ENCODE measurements at places on chromosomes 11 and 22.

- DNase-seq = no peak
These were observed 47.3 kb upstream of the CAPRIN1 start for GRCh38 chr11:34004236-34004635.

DNA sequence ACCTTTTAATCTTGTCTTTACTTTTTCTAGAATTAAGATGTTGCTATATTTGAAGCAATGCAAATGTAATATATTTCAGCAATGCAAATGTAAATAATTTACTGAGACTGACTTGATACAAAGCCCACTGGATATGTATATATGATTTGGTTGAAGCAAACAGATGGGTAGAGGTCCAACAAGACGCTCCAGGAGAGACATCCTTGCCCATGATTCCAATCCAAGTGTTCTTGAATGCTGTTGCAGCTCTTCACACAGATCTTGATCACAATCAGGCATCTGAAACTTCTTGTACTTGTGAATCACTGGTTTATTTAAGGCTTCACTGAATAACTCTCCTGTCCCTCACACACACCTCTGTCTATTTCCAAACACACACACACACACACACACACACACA, 507.0 kb downstream of the LRRC4C start:
- no peak for DNase-seq

DNA sequence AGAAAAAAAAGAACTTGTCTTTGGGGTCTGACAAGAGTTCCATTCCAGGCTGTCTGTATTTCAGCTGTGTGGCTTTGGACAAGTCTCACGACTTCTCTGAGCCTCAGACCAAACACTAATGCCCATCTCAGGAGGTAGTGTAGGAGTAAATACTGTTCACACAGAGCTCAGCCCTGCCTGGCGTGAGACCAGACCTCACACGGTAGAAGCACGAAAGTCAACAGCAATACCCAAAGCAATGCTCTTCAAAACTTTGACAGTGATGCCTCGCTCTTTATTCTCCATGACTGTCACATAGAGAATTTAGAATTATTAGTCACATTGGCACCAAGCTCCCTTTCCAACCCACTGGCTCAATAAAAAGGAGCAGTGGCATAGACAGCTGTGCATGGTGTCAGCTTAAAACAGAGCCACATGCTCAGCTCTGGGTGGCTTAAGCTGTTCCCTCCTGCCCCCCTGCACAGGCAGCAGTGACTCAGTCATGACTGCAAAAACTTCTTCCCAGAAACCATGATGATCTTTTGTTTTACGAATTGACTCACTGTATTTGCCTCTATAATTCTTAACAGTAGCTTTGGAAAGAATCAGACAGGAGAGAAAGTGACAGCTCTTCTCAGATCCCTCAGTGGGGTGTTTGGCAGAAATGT, 74.0 kb upstream of the PHF21B start:
- no peak for DNase-seq

DNA sequence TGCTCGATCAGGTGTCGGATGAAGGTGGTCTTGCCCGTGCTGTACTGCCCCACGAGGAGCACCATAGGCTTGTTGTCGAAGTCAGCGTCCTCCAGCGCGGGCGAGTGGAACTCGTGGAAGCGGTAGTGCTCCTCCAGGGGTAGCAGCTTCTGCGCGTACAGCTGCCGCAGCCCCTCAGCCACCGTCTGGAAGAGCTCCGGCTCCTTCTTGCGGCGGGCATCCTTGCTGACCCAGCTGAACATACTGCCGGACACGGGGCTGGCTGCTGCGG, 263 bp downstream of the EHD1 start:
- DNase-seq = no peak

- no peak for DNase-seq
These were observed 639 bp downstream of the TRIOBP start for GRCh38 chr22:37697538-37697835.

- no peak for DNase-seq
These were observed 11.2 kb downstream of the IL10RA start for GRCh38 chr11:117997406-117997805.

DNA sequence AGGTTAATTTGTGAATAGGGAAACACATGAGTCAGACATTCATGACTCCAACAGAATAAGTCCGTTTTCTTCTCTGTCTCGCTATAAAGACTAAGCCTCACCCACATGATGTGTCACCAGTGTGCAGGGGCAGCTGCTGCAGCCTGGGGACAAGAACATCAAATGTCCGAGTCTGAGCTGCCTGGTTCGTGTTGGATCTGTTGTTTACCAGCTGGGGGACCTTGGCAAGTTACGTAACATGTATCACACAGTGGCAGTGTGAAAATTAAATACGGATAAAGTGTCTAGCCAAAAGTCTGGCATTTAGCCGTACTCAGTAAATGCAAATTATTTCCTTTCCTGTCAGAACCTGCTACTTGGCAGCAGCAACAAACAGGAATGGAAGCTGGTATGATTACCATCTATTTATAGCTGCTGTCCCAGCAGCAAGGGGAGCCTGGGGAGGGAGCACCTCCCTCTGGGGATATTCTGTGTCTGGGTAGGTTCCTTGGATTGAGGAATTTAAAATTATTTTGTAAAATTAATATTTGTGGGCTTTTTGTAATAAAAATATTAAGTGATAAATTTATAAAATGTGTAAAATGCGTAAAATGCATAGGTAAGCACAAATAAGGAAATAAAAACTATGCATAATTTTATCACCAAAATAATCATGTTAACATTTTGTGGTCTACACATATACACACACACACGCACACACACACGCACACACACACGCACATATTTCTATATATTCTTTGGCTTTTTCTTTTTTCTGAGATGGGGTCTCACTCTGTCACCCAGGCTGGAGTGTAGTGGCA, 1.3 kb upstream of the CLDN25 start:
- DNase-seq = no peak

DNA sequence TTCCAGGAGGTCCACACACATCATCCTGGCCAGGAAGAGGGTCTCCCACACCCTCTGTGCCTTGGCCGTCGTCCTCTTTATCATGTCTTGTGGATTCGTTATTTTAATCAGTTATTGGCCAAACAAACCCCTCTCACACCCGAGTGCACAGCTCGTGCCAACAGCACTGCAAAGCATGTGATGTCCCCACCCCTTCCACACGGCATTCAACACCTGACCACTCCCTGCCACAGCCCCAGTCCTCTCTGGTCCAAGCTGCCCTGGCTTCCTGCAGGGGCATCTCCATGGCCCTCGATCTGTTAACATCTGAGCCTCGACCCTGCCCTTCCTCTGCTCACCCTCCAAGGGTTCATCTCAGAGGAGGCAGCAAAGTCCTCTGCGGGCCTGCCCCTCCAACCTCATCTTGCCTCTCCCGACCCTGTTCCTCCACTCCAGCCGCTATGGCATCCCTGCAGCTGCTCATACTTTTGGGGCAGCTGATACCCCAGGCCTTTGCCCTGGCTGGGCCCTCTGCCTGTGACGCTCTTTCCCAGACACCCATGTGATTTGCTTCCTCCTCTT, 14.0 kb downstream of the MYEOV start:
- DNase-seq = no peak

DNA sequence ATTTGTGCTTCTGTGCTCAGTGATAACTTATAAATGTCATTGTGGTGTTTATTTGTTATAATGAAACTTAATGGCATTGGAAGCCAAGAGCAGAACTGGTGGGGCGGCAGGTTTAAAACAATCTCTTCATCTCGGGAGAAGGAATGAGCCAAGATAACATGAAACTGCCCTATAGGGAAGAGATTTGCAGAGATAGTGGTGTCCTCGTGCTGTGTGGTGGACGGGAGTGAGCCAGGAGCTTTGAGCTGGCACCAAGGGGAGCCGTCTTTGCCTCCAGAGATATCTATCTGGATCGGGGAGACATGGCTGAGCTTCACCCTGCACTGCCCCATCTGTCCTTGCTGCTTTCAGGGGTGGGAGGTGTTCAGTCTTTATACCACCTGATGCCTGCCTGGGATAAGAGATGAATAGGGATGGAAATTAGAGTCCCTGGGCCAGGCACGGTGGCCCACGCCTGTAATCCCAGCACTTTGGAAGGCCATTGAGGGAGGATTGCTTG, 189.6 kb downstream of the ST3GAL4 start:
- DNase-seq = no peak

DNA sequence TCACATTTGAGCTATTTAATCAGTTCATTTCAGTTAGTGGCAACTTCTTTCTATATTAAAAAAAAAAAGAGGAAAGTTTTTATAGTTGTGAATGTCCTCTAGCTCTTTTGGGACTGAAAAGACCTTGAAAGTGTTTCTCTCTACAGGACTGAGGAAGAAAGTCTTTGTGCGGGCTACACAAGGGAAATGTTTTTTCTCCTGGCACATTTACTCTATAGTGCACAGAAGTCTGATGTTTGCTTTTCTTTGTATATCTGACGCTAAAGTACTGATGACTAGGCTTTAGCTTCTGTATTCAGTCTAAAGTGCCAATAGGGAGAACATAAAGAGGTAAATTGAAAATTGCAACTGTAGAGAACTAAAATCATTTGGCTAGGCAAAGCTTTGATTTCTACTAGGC, 737.4 kb upstream of the LUZP2 start:
- DNase-seq = no peak

DNA sequence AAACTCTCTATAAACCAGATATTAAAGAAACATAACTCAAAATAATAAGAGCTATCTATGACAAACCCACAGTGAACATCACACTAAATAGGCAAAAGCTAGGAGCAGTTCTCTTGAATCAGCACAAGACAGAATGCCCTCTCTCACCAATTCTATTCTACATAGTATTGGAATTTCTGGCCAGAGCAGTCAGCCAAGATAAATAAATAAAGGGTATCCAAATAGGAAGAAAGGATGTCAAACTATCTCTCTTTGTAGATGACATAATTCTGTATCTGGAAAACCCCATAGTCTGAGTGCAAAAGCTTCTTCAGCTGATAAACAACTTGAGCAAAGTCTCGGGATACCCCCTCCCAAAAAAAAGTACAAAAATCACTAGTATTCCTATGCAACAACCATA, 359.8 kb downstream of the LRRC4C start:
- no peak for DNase-seq

GRCh38 chr11:114216796-114217180, 79.4 kb upstream of the NNMT start:
- no peak for DNase-seq

DNA sequence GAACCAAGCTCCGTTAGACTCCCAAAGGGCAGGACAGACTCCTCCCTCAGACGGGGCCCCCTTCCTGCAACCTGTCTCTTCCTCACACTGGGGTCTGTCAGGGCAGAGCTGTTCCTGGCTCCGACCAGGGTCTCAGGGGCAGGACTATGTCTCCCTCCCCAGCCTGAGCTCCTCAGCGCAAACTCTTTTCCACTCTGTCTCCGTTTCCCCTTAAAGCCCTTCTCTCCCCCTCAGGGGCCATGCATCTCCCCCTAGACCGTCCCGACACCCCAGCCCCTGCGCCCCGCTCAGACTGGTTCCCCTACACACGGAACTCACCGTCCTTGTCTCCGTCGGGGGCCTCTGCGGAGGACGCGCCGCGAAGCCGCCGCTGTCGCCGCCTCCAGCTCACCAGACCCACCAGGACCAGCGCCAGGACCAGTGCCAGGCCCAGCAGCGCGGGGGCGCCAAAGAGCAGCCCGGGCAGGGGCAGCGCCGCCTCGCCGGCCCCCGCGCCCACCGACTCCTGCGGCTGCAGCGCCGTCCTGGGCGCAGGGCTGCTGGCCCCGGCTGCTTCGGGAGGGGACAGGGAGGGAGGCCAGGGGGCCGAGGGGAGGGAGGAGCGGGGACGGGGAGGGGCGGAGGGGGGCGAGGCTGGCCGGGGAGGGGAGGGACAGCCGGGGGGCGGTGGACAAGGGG, 684 bp downstream of the TNFRSF13C start:
- DNase-seq = peak; percentile 68

- DNase-seq = no peak
These were observed 1106.3 kb downstream of the BRD1 start for GRCh38 chr22:48721395-48721669.

- no peak for DNase-seq
These were observed 1129.3 kb upstream of the RAG2 start for GRCh38 chr11:37727371-37727770.

- DNase-seq = no peak
These were observed 2.5 kb upstream of the MAP4K2 start for GRCh38 chr11:64805481-64805880.

GRCh38 chr22:30121960-30122359, 41.7 kb downstream of the HORMAD2 start:
- no peak for DNase-seq

- no peak for DNase-seq
These were observed 16.5 kb upstream of the USP18 start for GRCh38 chr22:18133452-18133851.

- DNase-seq = no peak
These were observed 85.0 kb upstream of the EED start for GRCh38 chr11:86159581-86159891.

- DNase-seq = no peak
These were observed 69.2 kb downstream of the ISX start for GRCh38 chr22:35135165-35135564.

GRCh38 chr11:46513934-46514342, 79.9 kb downstream of the AMBRA1 start:
- no peak for DNase-seq

DNA sequence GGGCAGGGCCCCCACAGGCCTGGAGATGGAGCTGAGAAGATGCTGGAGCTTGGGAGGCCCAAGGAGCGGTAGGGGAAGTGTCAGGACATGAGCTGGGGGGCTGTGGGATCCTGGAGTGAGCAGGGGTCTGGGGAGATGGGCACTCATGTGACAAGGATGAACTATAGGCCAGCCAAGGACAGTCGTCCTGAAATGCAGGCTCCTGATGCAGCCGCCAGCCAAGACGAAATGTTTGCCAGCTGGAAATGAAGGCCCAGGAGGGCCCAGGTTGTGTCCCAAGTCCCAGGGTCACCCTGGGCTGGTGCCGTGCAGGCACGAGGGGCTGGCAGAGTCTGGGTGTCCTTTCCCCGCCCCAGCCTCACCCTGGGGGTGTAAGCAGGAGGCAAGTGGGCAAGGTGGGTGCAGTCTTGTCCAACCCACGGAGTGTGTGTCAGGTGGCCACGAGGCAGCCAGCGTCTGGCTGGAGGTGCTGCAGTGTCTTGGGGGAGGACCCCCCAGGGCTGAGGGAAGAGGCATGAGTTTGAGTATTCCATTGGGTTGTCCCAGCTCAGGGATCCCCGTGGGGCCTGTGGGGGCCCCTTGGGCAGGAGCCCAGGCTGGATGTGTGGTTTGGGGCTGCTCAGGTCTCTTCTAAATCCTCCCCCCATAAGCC, 21.4 kb downstream of the MRGPRG start:
- DNase-seq = no peak

- no peak for DNase-seq
These were observed 22.0 kb upstream of the FGF4 start for GRCh38 chr11:69797156-69797555.

DNA sequence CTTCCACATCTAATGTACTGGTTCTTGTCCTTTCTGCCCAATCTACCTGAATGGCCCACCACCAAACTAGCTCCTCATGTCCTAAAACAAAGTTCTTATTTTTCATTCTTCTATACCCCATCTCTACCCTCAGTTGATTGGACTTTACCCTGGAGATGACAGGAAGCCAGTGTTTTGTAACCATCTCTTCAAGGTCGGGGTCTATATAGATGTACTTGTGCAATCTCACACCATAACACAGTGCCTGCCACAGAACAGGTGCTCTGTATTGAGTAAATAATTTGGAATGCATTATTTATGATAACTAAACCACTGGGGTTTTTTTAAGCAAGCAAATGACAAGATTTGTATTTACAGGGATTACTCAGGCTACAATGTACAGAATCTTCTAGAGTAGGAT, 76.7 kb upstream of the FAM181B start:
- DNase-seq = no peak

GRCh38 chr11:88102598-88102934, 72.7 kb downstream of the RAB38 start:
- no peak for DNase-seq

GRCh38 chr22:32583074-32583682, 108.6 kb downstream of the FBXO7 start:
- no peak for DNase-seq

- DNase-seq = no peak
These were observed 913 bp downstream of the ZNHIT2 start for GRCh38 chr11:65116370-65117205.

All from activated CD8-positive, alpha-beta memory T cell treated with anti-CD3 and anti-CD28 coated beads for 4 hours (primary cell).